Omental fat pad (tissue), 4 donors: ENCODE measurements at places on chromosomes 5 and 9. TPM values are rescaled to one million over a fixed set of nuclear protein-coding genes. Genes with fewer than 3 reads are reported as not detected.

The DMRT2 gene
- 4.9 TPM for total RNA-seq

The IL5 gene
- not detected for total RNA-seq

The SPATA31A3 gene
- total RNA-seq = not detected

The NUTM2G gene
- not detected for total RNA-seq

The PRUNE2 gene
- total RNA-seq = 3.1 TPM

The MARCHF3 gene
- total RNA-seq = 7.4 TPM

GRCh38 chr5:36373527-36374086 lies 71.9 kb upstream of the RANBP3L start:
- peak; percentile 70 for DNase-seq

DNA sequence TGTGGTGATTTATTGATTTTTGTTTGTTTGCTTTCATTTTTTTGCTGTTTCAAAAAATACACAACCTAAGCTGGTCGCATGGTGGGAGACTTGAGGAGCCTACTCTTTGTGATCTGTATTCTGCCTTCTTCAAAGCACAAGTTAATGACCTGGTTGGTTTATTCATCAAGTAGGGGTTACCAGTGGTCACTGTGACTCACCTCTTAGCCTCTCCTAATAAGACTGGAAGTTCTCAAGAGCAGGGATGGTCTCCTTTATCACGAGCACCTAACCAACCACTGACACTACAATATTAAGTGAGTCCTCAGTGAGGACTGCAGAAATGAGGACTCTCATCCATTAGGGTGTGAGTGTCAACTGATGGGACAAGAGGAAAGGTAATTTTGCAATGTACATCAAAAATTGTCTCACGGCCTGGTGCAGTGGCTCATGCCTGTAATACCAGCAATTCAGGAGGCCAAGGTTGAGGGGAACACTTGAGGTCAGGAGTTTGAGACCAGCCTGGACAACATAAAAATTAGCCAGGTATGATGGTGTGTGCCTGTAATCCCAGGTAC lies 13.6 kb upstream of the MTMR12 start:
- no peak for DNase-seq

DNA sequence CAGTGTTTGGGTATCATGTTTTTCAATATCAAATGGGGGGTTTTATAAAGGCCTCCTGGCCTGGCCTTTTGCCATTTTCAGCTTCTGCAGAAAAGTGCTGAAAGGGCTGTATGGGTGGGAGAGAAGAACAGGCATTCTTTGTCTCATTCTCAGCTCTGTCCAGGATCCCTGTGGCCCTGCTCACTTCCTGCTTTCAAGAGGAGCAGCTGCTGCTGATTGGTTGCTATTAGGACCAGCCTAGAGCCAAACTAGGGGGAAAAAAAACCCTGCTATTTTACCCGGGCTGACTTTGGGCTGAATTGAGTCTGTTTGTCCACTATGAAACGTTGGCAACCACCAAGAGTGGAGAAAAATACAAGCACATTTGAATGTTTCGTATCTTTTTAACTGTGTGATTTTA lies 117.1 kb downstream of the CMYA5 start:
- no peak for DNase-seq

GRCh38 chr5:177405805-177406204 lies 3.6 kb downstream of the F12 start:
- DNase-seq = no peak

- no peak for DNase-seq
Measured at GRCh38 chr5:914612-915011, 21.9 kb downstream of the TRIP13 start.

- DNase-seq = no peak
Measured at GRCh38 chr5:161261668-161262323, 284.7 kb downstream of the GABRB2 start.

GRCh38 chr9:93108291-93109041 lies 12.4 kb downstream of the CARD19 start:
- peak; percentile 18 for DNase-seq

- no peak for DNase-seq
Measured at GRCh38 chr9:16899606-16900005, 29.1 kb upstream of the BNC2 start.

DNA sequence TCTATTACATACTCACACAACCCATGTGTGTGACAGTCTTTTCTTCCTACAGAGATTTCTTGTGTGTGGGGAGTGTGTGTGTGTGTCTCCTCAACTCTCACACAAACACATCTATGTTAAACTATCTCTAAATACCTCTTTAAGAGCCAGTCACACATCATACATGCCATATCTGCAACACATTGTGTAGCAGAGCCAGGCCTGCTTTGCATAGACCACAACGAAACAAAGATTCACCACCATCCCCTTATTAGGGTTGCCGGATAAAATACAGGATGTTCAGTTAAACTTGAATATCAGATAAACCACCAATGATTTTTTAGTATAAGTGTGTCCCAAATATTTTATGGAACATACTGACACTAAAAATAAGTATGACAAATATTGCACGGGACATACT lies 2.3 kb downstream of the FAM170A start:
- no peak for DNase-seq

GRCh38 chr9:30459156-30459555 lies 1925.3 kb upstream of the ACO1 start:
- no peak for DNase-seq
